Activated CD8-positive, alpha-beta memory T cell treated with anti-CD3 and anti-CD28 coated beads for 1 hour (primary cell): ENCODE measurements at places on chromosomes 2 and 18.

GRCh38 chr2:77778917-77779316 is 256.7 kb upstream of the LRRTM4 start:
- no peak for DNase-seq

DNA sequence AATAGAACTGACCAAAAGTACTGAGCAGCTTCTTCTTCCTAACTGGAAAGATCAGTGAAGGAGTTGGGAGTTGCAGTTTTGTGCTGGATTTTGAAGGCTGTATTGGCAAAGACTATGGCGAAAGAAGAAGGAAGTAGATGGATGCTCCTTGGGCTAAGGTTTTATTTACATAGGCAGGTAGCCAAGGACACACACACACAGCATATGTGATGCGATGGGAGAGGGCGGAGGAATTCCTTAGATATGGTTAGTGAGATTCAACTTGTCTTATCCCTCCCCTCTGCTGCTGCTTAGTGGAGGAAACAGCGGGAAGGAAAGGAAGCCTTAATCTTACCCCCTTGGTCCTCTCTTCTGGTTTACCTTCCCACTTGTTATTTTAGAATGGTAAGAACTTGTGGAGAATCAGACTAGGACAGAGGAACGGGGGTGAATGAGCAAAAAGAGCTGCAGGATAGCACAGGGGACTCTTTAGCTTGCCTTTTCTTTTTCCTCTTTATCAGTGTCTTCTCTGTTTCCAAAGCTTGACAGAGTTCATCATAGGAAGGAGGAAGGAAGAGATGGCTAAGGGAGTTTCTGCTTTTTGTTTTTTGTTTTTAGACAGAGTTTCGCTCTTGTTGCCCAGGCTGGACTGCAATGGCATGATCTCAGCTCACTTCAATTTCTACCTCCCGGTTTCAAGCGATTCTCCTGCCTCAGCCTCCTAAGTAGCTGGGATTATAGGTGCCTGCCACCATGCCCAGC is 87.9 kb downstream of the OSBPL6 start:
- no peak for DNase-seq

DNA sequence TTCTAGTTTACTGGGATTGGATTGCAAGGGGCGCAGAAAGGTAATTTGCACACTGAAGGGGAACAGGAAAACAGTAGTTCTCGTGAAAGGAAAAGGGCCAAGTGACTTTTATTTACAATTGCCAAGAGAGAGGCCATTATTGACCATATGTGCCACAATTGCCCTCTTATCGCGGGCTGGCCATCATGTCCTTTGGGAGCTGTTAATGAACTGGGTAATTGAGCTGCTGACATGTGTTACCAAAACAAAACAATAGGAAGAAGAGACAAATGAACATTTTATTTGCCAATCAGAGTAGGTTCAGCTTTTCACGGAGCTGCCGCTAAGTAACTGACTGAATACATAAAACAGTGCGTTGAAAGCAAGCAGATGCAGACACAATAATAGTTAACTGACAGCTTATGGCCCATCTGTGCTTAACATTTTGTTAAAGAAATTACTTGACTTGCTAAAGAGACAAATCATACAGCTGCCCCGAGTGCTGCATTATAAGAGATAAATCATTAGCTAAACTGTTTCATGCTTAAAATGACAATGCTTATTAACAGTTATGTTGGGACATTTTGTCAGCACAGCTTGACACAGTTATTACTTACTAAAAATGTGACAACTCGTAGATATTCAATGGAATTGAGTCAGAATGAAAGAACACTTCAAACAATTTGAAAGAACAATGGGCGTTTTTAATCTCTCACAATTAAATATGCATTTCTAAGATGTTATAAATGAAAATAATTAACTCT is 57.5 kb downstream of the PAX3 start:
- no peak for DNase-seq

DNA sequence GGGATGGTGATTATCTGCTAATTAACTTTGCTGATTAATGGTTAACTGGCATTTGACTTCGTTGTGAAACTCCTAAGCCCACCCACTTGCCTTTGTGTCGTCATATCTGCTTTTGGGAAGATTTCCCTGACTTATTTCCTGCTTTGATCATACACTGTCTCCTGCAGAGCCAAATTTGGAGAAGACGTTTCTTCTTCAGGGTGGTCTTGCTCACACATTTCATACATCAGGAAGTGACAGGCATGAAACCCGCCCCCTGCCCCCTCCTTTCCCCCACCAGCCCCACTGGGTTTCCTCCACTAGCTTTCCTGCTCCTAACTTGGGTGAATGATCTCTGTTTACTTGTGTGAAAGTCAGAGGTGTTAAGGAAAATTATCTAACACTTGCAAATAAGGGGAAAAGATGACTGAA is 300.1 kb downstream of the TSN start:
- DNase-seq = no peak

DNA sequence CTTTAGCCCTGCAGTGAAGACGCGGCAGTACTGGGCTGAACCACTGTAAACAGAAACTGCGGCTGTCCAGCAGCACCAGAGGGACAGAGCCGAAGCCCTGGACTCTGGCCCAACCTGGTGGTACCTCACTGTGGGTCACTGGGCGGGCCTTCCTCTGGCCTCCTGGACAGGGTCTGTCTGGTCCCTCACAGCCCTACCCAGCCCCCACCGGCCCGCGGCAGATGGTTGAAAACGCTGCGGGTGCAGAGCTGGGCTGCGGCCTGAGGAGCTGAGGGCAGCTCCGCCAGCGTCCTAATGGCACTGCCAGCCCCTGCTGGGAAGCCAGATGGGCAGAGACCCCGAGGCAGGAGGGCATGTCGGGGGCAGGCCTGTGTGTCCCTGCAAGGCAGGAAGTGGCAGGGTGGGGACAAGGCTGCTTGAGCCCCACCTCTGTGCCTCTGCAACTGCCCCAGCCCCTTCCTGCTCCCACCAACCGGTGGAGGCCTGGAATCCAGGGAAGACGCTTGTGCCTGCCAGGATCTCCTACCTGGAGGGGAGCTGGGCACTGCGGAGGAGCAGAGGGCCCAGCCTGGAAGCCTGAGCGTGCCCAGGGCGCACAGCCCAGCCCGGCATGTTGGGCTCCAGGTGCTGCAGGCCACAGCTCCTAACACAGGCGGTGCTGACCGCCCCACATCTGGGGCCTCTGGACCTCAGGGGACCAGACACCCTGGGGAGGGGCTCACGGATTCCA is 36.3 kb downstream of the HS6ST1 start:
- DNase-seq = no peak

- no peak for DNase-seq
Observed at GRCh38 chr2:46973673-46974072, 58.1 kb upstream of the MCFD2 start.

- DNase-seq = no peak
Observed at GRCh38 chr2:60414495-60415138, 138.8 kb downstream of the BCL11A start.

DNA sequence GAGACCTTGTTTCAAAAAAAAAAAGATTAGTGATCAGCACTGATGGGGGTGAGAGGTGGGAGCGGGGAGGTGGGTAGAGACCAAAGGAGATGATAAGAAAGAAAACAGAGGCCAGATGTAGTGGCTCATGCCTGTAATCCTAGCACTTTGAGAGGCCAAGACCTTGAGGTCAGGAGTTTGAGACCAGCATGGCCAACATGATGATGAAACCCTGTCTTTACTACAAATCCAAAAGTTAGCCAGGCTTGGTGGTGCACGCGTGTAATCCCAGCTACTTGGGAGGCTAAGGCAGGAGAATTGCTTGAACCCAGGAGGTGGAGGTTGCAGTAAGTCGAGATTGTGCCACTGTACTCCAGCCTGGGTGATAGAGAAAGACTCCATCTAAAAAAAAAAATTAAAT is 9.5 kb upstream of the SLC35F6 start:
- no peak for DNase-seq

GRCh38 chr2:28951910-28952835 is 28.9 kb upstream of the TOGARAM2 start:
- no peak for DNase-seq

- DNase-seq = no peak
Observed at GRCh38 chr2:211823886-211824479, 714.6 kb downstream of the ERBB4 start.

DNA sequence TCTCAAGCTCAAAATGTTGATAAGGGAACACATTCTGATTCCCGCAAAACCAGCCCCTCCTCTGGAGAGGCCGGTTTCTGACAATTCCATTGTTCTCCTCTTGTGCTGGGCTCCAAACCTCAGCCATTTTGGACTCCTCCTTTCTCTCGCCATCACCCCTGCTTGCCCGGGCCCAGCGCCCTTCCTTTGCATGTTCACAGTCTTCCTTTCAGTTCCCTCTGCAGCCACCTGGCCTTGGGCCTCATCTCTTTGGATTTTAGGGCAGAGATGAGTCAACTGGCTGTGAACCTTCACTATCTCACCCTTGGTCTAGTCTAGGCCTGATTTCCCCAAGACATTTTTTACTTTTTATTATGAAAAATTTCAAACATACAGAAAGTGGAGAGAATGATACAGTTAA is 155.9 kb upstream of the MAP3K20 start:
- DNase-seq = no peak

DNA sequence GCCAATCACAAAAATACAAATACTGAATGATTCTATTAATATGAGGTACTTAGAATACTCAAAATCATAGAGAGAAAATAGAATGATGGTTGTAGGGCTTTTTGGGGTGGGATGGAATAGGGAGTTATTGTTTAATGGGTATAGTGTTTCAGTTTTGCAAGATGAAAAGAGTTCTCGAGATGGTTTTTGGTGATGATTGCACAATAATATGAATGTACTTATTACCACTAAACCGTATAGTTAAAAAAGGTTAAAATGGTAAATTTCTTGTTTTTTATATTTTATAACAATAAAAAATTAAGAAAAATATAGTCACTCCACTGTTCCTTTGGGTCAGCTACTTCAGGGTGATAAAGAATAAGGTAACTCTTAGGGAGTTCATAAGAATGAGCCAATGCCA is 560.1 kb downstream of the TDRD15 start:
- DNase-seq = no peak

DNA sequence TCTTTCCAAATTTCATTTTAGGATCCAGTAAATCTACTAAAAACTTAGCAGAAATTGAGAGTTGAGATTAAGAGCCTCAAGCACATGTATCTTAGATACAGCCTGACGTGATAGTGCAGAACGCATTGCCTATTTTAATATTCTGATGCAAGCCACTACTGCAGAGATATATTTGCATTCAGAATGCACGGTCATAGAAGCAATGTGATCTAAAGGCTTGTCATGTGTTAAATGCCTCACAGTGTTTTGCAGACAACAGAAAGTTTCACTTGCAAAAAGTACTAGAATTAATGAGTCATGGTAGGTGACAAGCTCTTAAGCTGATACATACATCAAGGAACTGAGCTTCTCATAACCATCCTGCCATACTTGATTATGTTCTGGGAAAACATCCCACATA is 886.7 kb upstream of the CHAC2 start:
- no peak for DNase-seq

GRCh38 chr2:37636381-37637066 is 34.9 kb downstream of the CDC42EP3 start:
- no peak for DNase-seq
